ENCODE measurements at places on chromosomes 11 and 22.

DNA sequence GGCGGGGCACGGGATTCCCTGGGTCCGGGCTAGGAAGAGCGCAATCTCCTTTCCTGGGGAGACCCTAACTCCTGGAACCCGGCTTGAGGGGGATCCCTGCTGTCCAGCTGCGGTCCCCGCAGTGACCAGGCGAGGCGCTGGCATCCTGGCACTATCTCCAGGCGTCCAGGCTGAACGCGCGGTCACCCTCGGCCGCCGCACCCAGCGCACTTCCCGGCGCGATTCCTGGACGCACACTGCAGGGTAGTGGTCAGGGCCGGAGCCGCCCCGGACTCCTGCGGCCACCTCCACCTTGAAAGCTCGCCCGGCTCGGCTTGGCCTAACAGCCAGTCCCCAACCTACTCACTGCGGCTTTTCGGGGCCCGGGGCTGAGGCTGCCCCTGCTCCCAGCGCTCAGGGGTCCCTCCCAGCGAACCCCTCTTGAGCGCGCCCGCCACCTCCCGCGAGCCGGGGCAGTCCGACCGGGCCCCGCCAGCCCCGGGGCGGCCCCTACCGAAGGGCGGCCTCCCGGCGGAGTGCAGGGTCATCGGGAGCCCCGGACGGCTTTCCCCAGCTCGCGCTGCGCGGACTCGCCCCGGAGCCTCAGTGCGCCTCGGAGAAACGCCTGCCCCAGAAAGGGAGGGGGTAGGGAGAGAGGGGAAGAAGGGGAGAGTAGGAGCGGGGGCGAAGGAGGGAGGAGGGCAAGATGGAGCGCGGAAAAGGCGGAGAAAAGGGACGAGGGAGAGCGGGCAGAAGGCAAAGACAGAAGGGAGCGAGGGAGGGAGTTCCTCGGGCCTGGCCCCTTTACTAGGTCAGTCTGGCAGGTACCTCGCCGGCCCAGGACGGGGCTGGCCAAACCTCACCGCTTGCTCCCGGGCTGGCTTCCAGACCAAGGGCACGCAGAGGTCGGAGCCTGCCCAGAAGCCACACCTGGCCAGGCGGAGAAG lies 1.0 kb downstream of the POU2AF3 start:
- H3K4me3 ChIP-seq = no peak overlapping the region
- no peaks in the 10 kb centered on the region for H3K27me3 ChIP-seq
- DNase-seq = no peak
- no peak overlapping the region for H3K27ac ChIP-seq
- no peaks in the 10 kb centered on the region for H3K4me1 ChIP-seq
- no peaks in the 10 kb centered on the region for H3K36me3 ChIP-seq

DNA sequence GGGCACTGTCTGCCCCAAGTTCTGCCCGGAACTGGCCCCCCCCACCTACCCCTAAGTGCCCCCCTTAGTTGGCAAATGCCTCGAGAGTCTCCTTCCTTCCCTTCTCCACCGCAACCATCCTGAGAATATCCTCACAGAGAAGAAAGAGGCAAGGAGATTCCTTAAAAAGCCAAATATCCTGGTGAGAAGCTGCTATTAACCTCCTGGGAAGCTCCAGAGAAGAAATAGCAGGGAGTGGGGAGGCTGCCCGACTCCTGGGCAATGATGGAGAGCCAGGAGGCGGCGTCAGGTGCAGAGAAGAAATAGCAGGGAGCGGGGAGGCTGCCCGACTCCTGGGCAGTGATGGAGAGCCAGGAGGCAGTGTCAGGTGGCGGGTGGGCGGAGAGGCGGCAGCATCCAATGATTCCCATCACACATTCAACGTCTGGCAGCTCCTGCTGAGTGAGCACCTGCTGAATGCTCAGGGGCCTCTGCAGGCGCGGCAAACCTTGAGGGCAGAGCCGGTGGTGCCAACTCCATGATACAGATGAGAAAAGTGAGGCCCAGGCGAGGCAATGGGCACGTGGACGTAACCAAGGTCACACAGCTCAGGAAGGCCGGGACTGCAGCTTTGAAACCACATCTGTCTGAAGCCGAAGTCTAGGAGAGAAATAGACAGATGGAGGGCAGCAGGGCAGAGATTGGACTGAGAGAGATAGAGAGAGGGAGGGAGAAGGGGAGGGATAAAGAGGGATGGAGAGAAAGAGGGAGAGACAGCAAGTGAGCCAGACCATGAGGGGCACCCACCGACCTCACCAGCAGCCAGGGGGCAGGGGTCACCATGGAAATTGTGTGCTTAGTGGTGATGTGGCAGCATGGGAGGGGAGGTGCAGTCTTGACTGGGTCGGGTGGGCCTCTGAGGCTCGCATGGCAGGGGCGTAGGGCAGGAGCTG lies 58.3 kb downstream of the CYTH4 start:
- H3K27ac ChIP-seq = no peak overlapping the region
- DNase-seq = no peak
- no peak overlapping the region for H3K4me3 ChIP-seq
- H3K36me3 ChIP-seq = no peaks in the 10 kb centered on the region

- H3K4me3 ChIP-seq = no peak overlapping the region
- no peaks in the 10 kb centered on the region for H3K36me3 ChIP-seq
- no peak overlapping the region for H3K27ac ChIP-seq
- H3K27me3 ChIP-seq = no peaks in the 10 kb centered on the region
- no peaks in the 10 kb centered on the region for H3K4me1 ChIP-seq
- no peak for DNase-seq
Observed at GRCh38 chr11:116507849-116508695, 264.7 kb downstream of the BUD13 start.

DNA sequence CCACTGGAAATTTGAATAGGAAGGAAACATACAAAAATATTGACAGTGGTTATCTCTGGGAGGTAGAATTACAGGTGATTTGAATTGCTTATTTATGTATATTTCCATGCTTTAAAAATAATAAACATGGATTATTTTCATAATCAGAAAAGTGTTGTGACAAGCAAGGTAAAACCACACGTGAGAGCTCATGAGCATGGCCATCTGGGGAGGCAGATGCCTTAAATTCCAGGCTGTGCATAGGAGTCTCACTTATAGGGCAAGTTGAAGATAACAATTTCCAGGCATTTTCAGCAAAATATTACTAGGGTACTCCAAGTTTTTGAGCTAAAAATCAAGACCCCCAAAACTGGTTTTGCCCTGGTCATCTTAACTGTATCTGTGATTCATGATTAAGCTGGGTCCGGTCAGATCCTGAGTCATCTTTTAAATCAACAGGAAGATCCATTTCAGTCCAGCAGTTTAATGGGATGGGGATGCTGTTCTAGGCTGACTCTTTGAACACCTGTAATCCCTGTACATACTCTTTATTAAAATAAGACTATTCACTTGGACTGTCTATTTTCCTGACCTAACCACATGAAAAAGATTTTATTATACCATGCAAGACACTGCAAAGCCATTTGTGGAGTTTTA lies 115.8 kb upstream of the NARS2 start:
- H3K4me1 ChIP-seq = no peaks in the 10 kb centered on the region
- H3K27ac ChIP-seq = no peak overlapping the region
- H3K4me3 ChIP-seq = no peak overlapping the region
- DNase-seq = no peak
- H3K27me3 ChIP-seq = no peaks in the 10 kb centered on the region

DNA sequence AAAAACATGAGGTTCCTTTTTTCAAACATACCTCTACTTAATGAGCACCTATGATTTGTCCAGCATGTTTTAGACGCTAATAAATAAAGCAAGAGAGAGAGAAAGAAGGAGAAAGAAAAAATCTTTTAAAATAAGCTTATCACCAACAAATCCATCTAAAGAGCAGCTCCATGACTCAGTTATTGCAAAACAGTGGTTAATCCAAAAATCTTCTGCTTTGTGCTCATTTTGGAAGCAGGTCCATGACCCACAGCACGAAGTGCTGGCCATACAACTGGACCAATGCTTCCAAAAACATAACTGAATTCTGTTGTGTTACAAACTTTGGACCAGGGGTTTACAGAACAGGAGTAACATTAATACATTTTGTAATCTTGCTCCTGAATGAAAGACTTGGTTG lies 696.6 kb downstream of the KCNA4 start:
- DNase-seq = no peak
- H3K27ac ChIP-seq = no peak overlapping the region
- H3K4me3 ChIP-seq = no peak overlapping the region
- H3K27me3 ChIP-seq = no peaks in the 10 kb centered on the region
- no peaks in the 10 kb centered on the region for H3K36me3 ChIP-seq

DNA sequence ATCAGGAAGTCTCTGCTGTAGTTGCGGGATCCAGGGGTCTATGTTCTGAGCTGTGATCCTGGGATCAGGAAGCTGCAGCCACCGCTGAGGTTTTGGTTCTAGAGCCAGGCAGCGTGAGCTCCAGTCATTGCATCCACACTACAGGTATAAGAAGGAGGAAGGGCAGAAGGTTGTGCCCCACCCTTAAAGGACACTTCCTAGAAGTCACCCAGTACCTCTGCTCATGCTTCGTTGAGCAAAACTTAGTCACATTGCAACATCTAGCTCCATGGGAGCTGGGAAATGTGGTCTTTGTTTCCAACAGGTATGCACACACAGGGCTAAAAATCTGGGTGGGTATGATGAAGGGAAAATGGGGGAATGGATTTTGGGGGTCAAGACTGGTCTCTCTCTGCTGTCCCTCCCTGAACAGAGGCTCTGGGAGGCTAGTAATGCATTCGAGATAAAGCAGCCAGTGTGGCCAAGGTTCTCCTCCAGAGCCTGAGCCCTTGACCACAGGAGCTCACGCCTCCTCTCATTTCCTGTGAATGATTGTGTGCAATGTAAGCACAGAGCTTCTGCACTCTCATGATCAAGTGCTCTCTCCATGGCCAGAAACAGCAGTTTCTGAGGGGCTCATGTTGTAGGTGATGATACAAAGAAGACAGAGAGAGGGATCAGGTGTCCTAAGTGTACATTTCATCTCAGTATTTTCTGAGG lies 86.8 kb upstream of the OR4B1 start:
- no peaks in the 10 kb centered on the region for H3K27me3 ChIP-seq
- H3K27ac ChIP-seq = no peak overlapping the region
- no peak overlapping the region for H3K4me3 ChIP-seq
- H3K4me1 ChIP-seq = no peaks in the 10 kb centered on the region
- DNase-seq = peak; percentile 11
- no peaks in the 10 kb centered on the region for H3K36me3 ChIP-seq

DNA sequence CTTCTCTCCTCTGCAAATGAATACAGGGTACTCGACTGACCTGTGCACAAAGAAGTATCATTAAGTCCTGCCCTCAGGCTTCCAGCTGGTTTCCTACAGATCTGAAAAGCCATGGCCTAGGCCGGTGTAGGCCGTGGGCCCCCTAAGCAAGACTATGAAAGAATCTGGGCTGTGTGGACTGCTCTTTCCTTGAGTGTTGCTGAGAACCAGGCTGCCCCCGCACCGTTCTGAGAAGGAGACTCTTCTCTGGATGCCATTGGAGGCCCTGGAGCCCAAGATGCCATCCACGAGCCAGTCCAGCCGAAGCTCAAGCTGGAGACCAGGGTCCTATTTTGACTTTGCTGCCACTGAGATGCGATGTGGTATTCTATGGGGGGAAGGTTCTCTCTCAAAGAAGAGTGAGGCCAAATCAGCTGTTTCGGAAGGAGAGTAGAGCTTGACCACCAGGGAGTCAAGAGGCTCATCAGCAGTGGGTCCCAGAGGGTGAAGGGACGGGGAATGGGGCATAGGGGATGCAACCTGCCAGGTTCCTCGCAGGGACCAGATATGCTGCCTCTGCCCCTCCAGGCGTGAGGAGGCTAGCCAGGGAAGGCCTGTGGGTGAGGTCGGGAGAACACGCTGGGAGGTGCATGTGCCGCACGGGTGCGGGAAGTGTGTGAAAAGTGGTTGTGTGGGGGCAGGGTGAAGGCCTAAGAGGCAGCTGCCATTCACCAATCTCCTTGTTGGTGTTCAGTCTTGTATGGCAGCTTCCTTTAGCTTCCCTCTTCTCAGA lies 96.4 kb upstream of the B3GAT1 start:
- no peak overlapping the region for H3K4me3 ChIP-seq
- no peak overlapping the region for H3K27ac ChIP-seq
- H3K36me3 ChIP-seq = no peaks in the 10 kb centered on the region
- no peaks in the 10 kb centered on the region for H3K4me1 ChIP-seq
- no peak for DNase-seq
- H3K27me3 ChIP-seq = no peaks in the 10 kb centered on the region

DNA sequence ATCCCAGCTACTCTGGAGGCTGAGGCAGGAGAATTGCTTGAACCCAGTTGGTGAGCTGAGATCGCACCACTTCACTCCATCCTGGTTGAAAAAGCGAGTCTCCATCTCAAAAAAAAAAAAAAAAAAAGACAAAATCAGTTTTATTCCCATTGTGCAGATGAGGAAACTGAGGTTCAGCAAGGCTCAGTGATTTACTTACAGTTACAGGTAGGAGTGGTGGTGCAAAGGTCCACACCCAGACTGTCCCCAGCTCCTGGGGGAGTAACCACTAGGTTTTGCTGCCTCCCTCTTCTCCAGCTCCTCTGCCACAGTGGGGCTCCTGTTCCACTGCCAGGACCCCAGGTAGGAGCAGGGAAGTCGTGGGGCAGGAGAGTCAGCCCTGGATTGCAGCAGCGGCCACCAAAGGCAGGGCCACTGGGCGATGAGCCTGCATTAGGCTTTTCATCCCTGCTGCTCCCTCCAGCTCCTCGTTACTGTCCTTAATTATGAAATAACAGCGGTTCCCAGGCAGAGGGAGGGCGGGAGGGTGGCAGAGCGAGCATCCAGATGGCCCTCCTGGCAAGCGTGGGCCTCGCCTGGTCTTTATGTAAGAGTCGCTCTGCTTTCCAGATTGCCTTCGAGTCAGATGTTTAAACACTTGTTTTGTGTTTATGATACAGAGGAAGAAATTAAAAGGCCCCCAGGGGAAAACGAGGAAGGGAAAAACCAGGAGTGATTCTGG lies 15.5 kb upstream of the RASD2 start:
- H3K4me1 ChIP-seq = peaks cover 9% of the 10 kb centered on the region
- H3K27ac ChIP-seq = no peak overlapping the region
- DNase-seq = no peak

- DNase-seq = no peak
- peaks cover 24% of the 10 kb centered on the region for H3K4me1 ChIP-seq
- no peak overlapping the region for H3K27ac ChIP-seq
- no peak overlapping the region for H3K4me3 ChIP-seq
Observed at GRCh38 chr11:95684170-95684569, 105.4 kb downstream of the FAM76B start.

GRCh38 chr11:72326151-72326848 lies 82.3 kb upstream of the PHOX2A start:
- H3K4me1 ChIP-seq = no peaks in the 10 kb centered on the region
- H3K4me3 ChIP-seq = no peak overlapping the region
- no peak overlapping the region for H3K27ac ChIP-seq
- H3K36me3 ChIP-seq = no peaks in the 10 kb centered on the region

GRCh38 chr11:104095791-104096190 lies 59.4 kb downstream of the DDI1 start:
- H3K27ac ChIP-seq = no peak overlapping the region
- DNase-seq = no peak
- no peak overlapping the region for H3K4me3 ChIP-seq
- H3K4me1 ChIP-seq = no peaks in the 10 kb centered on the region

GRCh38 chr11:3786781-3787428 lies 10.4 kb downstream of the NUP98 start:
- no peak overlapping the region for H3K27ac ChIP-seq
- no peaks in the 10 kb centered on the region for H3K27me3 ChIP-seq
- H3K36me3 ChIP-seq = 0 out of 2 replicates have a peak, but pooled peaks cover 4% of the 10 kb centered on the region
- no peak overlapping the region for H3K4me3 ChIP-seq

All from MM.1S (cell line).